Gastroesophageal sphincter (tissue), 4 donors: ENCODE measurements at places on chromosomes 4 and X. TPM values are rescaled to one million over a fixed set of nuclear protein-coding genes. Genes with fewer than 3 reads are reported as not detected.

Gene INTU
- total RNA-seq: 7.2 TPM

DNA sequence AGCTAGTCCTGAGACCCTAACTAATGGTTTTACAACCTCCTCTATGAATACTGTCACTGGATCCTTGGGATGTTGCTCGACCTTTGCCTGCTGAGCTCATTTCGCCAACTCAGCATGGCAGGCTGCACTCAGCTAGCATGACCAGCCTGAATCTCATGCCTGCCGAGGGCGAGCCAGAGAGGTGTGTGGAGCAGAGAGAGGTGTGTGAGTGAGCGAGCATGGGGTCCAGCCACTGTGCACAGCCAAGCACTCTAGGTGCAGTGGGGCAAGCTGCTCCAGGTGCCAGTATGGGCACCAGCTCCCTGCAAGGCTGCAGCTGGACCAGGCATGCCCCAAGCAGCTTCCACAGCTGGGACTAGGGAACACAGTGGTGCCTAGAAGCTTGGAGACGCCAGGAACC lies 410.9 kb downstream of the PCDH10 start:
- ATAC-seq: no peak

- ATAC-seq: no peak
Observed at GRCh38 chr4:7198440-7199128, 6.2 kb downstream of the SORCS2 start.

Gene SMIM31
- 0.17 TPM for total RNA-seq

Gene BEND2
- total RNA-seq: not detected

Gene SLC6A14
- total RNA-seq: not detected

Gene PNMA3
- 0.62 TPM for total RNA-seq

DNA sequence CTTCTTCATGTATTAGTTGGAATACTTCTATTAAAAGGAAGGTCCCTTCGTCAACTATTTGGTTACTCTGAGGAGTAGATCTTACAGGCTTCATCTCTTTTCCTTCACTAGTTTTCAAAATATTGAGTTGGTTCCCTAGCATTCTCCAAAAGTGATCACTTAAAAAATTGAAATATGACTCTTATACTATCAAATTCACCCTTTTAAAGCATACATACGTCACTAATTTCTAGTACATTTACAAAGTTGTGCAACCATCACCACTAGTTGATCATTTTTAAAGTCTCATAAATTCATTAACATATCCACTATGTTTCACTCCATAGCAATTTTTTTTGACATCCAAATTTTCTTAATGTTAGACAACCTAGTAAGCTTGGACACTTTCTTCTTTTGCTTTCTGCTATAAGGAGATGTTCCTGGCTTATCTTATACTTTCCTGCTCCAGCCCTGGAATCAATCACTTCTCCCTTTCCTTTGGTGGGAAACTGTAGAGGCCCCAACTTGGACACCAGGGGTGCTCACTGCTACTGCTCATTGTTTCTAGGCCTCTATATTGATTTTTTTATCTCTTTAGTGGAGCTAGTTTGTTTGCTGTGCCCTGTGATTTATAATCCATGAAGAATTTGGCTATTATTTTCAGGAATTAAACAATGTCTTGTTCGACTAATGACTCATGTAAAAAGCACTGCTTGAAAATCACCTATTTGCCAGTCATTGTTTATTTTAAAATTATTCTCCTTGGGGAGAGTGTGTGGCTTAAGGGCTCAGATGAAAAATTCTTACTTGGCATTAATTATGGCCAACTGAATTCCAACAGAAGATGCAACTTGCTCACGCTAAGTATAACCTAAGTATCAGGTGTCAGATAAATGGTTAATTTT lies 4.0 kb upstream of the ZFX start:
- ATAC-seq: no peak
